ENCODE measurements at places on chromosomes 4 and X.

- DNase-seq: no peak
Measured at GRCh38 chr4:178778496-178778895, 1336.3 kb upstream of the AGA start.

DNA sequence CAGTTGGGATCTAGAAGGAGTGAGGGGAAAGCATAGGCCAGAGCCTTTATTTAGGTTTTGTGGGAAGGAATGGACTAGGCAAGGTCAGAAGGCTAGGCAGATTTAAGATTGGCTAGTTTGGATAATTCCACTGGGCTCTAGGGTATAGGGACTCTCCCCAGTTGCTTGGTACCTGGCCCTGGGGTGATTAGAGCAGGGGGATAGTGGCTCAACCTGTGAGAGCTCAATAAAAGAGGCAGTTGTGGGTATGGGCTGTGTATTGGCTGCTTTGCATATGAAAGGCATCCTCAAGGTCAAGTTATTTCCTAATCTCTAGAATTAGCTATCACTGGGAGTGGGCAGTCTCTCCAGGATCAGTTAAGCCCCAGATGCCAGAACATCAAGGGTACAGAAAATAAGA is 61.3 kb downstream of the ZNF81 start:
- DNase-seq: no peak

GRCh38 chr4:168931215-168931650 is 78.8 kb downstream of the CBR4 start:
- no peak for DNase-seq

DNA sequence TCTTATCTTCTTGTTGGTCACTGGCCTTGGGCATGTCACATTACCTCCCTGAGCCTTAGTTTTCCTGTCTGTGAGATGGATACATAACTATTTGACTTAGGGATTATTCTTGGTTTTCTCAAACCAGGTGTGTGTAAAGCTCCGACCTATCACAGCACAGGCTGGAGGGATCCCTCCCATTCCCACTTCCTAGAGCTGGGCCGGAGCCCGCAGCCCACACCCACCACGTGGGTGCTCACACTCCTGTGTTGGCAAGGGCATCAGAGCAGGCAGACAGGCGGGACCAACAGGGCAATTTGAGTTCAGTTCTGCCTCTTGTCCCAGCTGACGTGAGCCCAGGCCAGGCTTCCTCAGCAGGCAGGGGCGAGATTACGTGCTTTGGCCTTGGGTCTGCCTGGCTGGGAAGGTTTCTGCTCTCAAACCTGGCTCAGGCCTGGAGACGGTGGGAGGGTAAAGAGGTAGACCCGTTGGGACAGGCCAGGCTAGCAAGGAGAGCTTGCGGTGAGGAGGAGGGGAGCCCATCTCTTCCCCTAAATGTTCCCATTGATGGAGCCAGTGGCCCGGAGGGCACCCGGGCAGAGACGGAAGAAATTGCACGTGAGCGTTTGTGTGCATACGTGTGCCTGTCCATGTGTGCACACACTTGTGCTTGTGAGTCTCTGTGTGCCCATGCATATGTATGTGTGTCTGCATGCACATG is 734 bp upstream of the SH3TC1 start:
- DNase-seq: no peak

- no peak for DNase-seq
Measured at GRCh38 chrX:109845996-109846395, 112.9 kb upstream of the ACSL4 start.

DNA sequence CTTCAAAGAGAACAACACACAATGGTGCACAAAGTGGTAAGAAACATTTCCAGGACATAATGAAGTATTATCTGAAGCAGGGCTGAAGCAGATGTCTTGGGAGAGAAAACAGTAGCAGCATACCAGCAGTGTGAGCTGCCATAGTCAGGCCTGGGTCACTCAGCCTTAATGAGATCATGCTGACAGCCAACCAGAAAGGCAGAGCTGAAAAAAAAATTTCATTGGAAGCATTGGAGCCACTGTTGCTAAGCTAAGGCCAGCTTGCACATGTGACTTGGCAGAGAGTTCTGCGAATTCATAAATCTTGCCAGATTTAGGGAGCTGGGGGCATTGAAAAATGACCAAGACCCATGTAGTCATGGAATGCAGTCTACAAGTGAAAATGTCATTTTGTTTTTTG is 444.0 kb upstream of the PITX2 start:
- DNase-seq: no peak

DNA sequence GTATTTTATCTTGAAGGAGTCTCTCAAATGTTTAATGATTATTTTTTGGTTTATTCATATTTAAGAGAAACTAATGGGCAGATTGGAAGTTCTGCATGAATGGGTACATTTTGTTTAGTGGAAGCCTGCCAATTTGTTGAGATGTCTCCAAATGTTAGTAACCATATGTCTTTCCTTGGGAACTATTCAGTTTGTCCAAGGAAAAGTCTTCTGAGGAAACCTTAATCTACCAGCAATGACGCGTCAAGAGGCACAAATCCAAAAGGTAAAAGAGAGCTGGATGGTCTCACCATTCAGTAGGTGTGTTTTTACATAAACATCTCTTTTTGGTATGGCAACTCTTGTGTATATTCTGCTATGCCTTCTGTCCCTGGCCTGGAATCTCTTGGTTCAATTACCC is 37.4 kb upstream of the NDST3 start:
- no peak for DNase-seq

- no peak for DNase-seq
Measured at GRCh38 chr4:52711834-52712250, 39.4 kb downstream of the ERVMER34-1 start.

GRCh38 chr4:158538176-158538575 is 16.5 kb downstream of the RXFP1 start:
- no peak for DNase-seq

- no peak for DNase-seq
Measured at GRCh38 chr4:48223633-48224295, 45.9 kb downstream of the TEC start.

DNA sequence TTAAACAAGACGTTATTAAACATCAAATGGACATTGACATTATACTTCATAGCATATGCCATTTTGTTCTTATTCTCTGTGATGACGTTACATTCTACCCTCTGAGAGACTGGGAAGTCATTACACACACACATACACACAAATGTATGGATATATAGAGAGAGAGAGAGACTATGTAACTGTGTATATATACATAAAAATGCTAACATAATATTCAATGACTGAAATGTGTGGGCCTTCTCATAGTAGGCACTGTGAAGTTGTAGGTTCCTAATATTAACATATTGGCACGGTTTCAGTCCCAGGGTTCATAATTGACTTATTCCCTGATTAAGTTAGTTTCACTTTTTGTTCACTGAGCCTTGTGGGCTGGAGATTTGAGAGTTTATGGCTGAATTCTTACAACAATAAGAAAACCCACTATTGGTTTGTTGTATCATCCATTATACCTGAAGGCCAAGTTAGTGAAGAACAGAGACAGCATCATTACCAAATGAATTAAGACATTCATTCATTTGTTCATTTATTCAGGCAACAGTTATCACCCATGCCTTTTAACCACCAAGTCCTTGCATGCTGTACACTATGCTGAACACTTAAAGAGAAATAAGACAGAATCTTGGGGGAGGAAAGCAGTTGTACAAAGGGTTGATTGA is 68.5 kb downstream of the GAB1 start:
- no peak for DNase-seq

- DNase-seq: no peak
Measured at GRCh38 chrX:46029777-46030176, 515.4 kb downstream of the ZNF674 start.

DNA sequence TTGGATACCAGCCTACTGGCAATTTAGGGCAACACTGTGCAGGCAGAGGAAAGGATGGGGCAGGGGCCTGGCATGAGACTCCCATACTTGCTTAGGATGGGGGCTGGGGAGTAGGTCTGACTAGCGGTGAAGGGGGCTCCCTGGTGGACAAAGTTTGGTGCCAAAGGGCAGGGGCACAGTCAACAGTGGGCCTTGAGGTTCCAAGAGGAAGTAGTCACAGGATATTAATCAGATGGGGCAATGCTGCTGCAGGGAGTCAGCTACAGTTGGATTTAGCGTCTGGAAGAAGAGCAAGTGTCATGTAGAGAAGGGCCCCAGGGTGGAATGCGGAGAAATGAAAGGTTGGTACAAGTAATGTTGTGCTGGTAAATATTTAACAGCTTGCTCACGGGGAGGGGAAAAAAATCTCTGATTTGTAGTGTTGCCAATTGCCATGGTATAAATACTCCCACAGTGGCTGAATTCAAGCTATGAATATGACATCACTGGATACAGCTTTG is 139.4 kb downstream of the PJA1 start:
- DNase-seq: no peak

DNA sequence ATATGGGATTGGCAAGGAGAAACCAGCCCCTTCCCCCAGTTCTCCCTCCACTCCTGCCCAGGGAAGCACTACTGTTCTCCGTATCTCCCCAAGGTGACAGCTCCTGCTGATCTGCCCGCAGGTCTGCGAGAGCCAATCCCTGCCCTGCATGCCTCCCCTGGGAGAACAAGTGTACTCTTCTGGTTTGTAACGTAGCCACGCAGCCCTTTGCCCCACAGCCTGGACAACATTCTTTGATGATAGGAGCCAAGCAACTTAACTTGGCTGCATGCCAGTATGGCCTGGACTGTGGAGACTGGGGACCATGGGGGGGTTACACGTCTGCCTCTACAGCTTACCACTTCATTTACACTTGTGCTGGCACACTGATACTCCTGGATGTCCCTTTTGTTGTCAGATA is 2.0 kb downstream of the STBD1 start:
- no peak for DNase-seq

DNA sequence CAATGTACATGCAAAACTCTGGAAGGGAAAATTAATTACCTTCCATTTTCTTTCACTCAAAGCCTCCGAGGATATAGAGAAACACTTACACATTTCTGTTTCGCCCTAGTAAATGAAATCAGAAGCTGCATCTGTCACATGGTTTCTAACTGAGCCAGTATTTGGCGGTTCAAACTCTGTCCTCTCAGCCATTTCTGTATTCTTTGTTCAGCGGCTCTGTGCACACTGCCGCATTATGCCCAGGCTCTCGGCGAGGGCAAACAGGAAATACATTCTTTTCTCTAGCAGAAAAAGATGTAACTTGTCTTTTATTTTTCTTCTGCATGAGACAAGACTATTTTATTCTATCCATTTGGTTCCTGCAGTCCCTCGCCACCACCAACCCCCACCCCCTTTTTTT is 71.4 kb upstream of the GPM6B start:
- DNase-seq: no peak

- DNase-seq: no peak
Measured at GRCh38 chrX:115467961-115468360, 93.0 kb upstream of the PLS3 start.

DNA sequence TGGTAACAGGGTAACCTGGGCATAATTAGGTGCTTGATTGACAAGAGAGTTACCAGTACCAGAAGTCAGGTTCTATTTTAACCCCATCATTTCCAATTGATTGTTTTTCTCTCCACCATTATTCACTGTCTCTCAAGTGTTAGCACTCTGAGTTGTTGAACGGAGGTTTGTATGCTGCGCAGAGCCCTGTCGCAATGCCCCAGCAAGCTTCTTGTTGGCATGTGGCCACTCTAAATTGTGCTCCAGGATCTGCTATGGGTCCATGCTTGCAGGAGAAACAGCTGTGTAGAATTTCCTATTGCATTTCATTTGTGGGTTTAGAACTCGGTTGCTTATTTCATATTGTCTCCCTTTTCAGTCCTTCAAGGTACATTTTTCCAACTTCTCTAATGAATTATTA is 98.2 kb downstream of the KLHL8 start:
- no peak for DNase-seq

- no peak for DNase-seq
Measured at GRCh38 chr4:27524224-27524623, 663.6 kb downstream of the STIM2 start.

GRCh38 chr4:104973708-104974107 is 173.0 kb upstream of the TET2 start:
- no peak for DNase-seq

GRCh38 chr4:80454556-80454955 is 119.0 kb downstream of the CFAP299 start:
- no peak for DNase-seq

- no peak for DNase-seq
Measured at GRCh38 chrX:13937370-13938050, 92.2 kb downstream of the GEMIN8 start.

GRCh38 chrX:123871309-123871708 is 11.5 kb downstream of the XIAP start:
- DNase-seq: no peak

- no peak for DNase-seq
Measured at GRCh38 chr4:75370576-75370975, 143.6 kb downstream of the RCHY1 start.

DNA sequence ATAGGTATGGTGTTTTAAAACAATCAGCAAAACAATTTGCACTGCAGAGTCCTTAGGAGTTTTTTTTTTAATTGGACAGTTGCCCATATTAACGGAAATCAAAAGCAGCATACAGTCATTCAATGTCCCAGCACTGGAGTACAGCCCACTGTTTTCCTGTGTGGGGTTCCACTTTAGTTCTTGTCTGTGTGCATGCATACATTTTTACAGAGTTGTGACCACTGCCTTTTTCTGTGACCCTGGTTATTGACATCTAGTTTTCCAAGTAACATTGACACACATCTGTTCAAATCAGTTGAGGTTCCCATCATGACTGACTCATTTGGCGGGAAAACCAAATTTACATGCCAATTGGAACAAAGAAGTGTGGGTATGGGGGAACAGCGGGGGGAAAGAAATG is 83.3 kb downstream of the HPRT1 start:
- DNase-seq: no peak

- DNase-seq: no peak
Measured at GRCh38 chr4:164943192-164943591, 34.3 kb downstream of the TRIM61 start.

DNA sequence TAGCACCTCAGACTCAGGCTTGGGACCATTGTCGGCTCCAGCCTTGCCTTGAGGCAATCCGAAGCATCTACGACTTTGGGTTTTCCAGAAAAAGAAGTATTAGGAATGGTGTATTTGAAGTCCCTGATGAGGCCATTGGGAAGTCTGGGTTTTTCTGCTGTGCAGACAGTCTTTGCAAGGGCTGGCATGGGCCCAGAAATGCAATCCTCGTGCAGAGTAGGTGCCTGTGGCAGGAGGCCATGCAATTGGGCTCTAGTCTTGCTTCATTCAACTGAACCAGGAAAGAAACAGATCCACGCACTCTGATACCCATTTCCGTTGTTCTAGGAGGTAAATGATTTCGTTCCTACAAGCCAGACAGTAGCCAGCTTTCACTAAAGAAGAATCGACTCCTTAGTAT is 12.4 kb downstream of the ZFP92 start:
- DNase-seq: no peak

- no peak for DNase-seq
Measured at GRCh38 chr4:99383833-99384392, 31.4 kb upstream of the ADH1C start.

- peak; percentile 53 for DNase-seq
Measured at GRCh38 chrX:46408553-46409407, 136.4 kb downstream of the ZNF674 start.

Data from stimulated activated CD4-positive, alpha-beta T cell treated with anti-CD3 and anti-CD28 coated beads, Interleukin-1b, Interleukin-23, amount 100 ng/mL, for 1 hour (primary cell).